ENCODE measurements at places on chromosomes 7 and 10. TPM values are rescaled to one million over a fixed set of nuclear protein-coding genes. Genes with fewer than 3 reads are reported as not detected.

- DNase-seq: no peak
Observed at GRCh38 chr7:80942261-80943041, 23.6 kb upstream of the SEMA3C start.

GRCh38 chr10:117246997-117247671 lies 6.2 kb downstream of the SLC18A2 start:
- no peak for DNase-seq

- no peak for DNase-seq
Observed at GRCh38 chr7:139407555-139407954, 47.9 kb downstream of the LUC7L2 start.

- no peak for DNase-seq
Observed at GRCh38 chr7:151394076-151395035, 15.5 kb downstream of the WDR86 start.

Gene PTPN20
- total RNA-seq: not detected

- no peak for DNase-seq
Observed at GRCh38 chr10:118629211-118629610, 33.8 kb upstream of the PRLHR start.

Gene ATG9B
- 0.94 TPM for total RNA-seq

Gene DRGX
- total RNA-seq: not detected
